H7 (cell line): ENCODE measurements at places on chromosomes 2 and 18. TPM values are rescaled to one million over a fixed set of nuclear protein-coding genes. Genes with fewer than 3 reads are reported as not detected.
A peak's percentile ranks its signal among the peaks of the same experiment; 100 is the strongest.

- no peak for DNase-seq
Measured at GRCh38 chr2:236871500-236872001, 214.1 kb upstream of the COPS8 start.

GRCh38 chr2:118186110-118186857 lies 98.0 kb downstream of the INSIG2 start:
- peak; percentile 94 for DNase-seq

CABYR gene
- 12.2 and 15.7 TPM in 2 replicates for total RNA-seq

HDHD2 gene
- total RNA-seq = 19.7 and 22.9 TPM in 2 replicates

DNA sequence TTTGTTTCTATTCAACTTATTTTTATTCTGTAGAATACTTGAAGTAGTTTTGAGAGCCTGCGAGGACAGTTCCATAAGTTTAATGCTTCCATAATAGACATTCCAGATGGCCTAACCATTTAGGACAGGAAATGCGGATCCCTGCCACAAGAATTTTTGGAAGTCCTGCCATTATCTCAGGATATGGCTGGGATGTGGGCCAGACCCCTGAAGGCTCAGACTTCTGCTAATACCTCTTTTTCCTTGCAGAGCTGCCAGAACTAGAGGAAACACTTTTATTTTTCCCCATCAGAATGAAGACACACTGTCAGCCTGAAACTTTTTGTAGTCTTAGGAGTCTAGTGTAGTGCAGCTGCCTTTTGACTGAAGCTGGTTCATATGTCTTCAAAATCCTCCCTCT lies 806.5 kb downstream of the TDRD15 start:
- no peak for DNase-seq

DNA sequence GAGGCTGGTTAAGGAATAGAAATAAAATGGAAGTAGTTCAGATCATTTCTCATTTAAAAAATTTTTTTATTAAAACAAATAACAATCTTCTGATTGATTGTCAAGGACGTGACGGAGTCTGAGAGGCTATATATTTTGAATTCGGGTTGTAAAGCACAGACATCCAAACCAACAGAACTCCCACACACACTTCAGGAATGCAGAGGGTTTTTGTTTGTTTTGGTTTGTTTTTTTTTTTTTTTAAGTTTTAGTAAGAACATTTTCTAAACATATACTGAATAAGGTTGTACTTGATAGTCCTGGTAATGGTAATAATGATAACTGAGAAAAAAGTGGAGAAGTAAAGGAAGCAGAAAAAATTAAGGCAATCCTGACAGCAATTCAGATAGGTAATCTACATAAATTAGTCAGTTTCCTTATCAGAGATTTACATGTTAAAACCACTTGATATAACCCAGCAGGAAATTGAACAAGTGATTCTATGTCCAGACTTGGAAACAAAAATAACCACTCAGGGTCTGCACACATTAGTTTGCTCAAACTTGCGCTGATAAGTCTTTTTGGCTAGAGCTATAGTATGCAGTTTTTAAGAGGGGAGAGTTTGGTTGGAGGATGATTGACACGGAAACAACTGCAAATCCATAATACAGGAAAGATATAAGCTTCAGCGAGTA lies 51.5 kb upstream of the CTAGE1 start:
- DNase-seq = no peak

DNA sequence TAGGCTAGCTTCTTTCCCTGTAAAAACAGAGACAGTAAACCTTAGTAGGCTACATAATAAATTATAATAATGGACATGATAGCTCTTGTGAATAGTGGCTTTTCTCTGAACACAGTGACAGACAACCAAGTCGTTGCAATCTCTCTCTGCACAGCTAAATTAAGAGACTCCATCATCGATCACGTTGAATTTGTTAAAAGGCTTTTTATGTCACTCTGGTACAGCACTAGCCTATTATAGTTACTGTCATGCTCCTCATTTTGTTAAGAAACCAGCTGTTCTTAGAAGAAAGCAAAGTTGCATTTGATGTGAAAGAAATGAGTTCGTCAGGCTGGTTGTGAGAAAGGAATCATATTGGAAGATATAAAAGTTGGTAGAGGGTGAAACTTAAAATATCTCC lies 50.3 kb upstream of the ARHGAP28 start:
- DNase-seq = no peak

DNA sequence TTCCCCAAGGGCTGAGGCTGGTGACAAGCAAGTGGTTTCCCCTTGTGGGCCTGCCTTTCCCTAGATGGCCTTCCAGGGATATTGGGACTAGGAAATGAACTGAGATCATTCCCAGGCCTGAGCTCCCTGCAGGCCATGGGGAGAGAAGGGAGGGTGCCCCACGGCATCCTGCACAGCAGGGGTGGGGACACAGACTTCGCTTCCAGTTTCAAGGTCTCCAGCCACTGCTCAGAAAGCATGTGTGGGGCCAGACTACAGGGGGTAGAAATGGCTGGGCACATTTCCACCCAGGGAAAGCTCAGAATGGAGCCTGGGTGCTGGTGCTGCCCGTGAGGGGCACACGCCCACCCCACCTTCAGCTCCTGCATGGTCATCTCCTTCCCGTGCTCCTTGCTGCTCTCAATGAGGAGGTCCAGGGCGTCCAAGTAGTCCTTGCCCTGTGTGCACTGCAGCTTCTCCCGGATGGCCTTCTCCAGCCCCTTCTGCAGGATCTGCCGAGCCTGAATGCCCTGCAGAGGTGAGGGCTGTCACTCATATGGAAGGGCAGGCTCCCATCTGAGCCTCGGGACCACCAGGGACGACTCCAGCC lies 13.2 kb downstream of the CYP26B1 start:
- no peak for DNase-seq

DNA sequence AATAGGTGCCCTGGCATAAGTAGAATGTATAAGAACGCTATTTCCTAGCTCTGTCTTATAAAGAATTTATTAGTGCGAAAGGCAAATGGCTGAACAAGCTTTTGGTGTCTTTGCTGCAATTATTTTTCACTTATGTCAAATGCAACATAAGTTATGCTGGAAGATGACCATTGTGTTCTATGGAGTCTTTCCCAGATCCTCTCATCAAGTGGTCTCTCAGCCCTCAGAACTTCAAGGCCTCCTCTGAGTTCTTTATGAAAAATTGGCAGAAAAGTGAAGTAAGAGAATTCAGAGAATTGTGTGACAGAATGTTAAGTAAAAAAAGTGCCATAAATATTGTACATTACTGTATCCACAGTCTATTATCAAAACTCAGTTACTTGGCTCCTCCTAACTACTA lies 75.2 kb downstream of the RIT2 start:
- DNase-seq = no peak

CDH7 gene
- total RNA-seq = 0.11 and 0.17 TPM in 2 replicates

- no peak for DNase-seq
Measured at GRCh38 chr2:70826696-70827350, 6.4 kb upstream of the CLEC4F start.

DNA sequence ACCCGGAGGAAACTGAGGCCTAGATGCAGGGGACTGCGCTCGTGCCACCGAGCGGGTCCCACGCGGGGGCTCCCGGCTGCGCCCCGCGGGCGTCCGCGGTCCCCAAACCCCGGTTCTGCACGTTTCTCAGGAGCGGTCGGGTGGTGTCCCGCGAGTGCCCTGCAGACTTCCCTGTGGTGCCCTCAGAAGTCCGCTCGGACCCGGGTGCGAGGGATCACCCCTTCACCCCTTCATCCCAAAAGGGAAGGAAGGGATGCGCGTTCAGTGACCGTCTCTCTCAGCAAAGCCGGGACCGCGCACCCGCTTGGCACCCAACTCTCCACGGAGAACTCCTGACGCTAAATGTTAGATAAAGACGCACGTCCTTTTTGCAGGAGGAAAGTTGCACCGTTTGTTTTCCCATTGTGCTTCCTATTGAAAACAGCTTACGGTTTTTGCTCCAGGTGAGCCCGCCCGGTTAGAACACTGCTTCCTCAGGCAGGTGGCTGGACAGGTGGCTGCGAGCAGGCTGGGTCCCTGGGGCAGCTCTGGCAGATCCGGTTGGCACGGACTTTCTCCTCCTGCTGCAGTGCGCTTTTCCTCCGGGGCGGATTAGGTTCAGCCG lies 779 bp downstream of the DGKD start:
- peak; percentile 74 for DNase-seq

DNA sequence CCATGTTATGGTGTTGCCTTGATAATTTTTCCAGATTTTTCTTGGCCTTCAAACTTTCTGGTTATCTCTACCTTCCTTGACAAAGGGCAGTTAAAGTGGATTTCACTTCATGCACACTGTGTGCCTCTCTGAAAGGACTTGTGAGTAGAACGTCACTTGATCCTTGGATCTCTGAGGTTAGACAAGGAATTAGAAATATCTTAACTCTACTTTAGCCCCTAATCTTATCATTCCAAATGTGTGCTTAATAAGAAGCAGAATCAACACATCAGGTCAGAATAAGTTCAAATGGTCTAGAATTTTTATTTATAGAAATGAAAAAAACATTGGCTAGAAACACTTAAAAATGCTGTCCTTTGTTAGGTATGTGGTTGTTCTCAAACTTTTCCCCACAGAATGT lies 205.7 kb downstream of the TPGS2 start:
- DNase-seq = no peak

- DNase-seq = no peak
Measured at GRCh38 chr2:230097424-230097823, 28.7 kb upstream of the SLC16A14 start.

- DNase-seq = no peak
Measured at GRCh38 chr18:26207937-26208336, 18.3 kb upstream of the TAF4B start.

DNA sequence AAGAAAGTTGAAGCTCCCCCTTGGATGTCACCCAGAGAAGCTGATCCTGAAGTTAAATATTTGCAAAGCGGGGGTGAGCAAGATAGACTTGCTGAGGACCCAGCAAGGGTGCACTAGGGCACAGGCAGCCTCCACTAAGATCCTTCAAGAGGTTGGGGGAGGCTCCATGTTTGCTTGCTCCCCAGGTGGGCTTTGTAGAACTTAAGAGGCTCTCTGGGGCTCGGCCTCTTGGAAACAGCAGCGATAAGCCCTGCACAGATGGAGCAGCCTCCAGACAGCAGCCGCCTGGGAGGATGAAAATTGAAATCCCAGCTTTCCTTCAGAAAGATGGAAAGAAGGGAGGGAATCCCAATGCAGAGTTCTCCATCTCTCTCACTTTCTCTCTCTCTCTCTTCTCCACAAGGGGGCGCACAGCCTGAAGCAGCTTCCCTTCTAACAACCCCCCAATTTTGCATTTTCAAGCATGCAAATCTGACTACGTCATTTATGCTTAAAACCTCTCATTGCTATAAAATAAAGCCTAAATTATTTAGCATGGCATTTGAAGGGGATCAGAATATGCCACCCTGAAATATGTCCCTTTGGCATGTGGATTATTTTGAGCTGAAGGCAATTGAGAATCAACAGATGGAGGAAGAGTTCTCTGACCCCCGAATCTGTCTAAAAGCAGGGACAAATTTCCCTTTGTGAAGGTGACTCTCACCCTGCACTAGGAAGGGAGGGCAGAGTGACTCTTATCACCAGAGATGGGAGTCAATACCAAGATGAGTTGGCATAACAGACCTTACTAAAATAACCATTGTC lies 185.7 kb upstream of the KLHL29 start:
- DNase-seq = peak; percentile 47

DNA sequence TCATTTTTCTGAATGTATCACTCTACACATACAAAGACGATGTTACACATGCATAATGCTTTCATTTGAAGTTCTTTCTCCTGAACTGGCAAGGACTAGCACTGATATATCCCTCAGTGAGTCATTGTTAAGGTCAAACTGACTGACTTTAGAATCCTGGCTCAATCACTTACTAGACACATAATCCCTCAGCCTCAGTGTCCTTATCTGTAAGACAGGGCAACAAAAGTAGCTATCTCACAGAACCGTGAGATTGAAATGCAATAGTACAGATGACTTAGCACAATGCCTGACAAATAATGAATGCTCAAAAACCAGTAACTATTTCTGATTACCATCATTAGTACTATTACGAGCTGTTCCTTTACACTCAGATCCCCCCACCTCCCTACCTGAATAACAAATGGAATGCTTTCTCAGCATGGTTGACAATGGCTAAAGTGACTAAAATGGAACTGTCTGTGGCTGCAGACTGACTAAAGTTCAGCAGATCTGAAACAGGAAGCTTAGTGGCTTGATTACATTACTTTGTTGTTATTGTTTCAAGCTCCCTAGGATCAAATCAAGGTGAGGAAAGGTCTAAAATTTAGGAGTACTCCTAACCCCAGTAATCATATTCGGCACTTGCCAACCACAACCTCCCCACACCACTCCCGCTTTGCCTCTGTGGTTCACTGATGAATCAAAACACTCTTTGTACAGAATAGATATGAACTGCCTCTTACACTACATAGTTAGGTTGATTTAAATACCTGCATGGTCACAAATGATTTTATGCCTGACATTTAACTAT lies 35.8 kb upstream of the CACNB4 start:
- DNase-seq = peak; percentile 20

EMILIN1 gene
- 5.1 and 5.8 TPM in 2 replicates for total RNA-seq

DNA sequence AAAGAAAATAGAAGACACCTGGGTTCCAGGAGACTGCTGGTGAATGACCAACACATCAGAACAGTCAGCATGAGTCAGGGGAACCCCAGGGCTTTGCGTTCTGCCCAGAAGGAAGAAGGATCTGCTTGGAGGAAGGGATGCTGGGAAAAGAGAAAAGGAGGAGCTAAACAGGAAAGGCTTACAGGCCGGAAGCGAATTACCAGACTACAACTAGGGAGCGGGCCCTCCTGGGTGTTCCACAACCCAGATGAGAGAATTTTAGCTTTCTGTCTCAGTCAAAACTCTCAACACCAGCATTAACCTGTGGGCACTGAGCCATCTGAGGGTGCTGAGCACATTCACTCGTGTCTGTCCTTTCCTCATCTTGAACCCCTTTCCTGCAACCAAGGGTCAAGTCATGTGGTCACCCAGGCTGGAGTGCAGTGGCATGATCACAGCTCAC lies 19.2 kb downstream of the CDC42EP3 start:
- no peak for DNase-seq

- no peak for DNase-seq
Measured at GRCh38 chr2:96291751-96292150, 13.6 kb downstream of the SNRNP200 start.

DNA sequence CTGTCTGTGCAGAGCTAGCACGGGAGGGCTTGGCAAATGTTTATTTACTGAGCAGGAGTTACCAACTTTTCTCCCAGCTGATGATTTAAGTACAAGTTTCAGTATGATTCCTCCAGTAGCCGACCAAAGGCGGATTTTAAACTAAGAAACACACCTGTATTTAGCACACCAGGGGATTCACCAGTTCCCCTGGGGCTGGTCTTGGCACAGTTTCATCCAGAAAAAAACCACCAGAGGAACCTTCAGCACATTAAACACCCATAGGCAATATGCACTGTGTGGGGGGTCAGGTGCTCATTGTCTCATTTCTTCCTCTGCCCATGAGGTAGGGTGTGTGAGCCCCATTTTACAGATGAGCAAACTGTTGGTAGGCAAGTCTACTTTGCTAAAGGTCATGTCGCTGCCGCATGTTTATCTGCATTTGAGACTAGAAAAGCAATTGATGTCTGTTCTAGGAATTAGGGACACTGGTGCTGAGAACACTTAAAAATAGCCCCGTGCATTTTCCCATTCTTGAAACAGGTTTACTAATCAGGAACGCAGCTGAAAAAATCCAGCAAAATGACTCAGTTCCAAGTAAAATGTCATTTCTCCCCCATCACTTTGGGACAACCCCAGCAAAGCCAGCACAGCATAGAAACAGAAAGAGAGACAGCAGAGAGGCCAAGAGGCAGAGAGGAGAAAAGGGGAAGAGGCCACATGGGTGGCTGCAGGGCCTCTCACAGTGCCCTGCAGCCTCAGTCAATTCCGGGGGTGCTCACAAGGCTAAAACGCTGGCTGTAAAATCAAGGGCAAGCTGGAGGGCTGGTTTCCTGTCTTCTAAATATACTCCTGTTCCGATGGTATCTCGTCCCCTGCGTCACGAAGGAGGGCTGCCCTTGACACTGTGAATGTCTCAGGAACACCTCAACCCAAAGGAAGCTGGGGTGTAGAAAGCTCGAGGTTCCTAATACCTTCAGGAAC lies 166.8 kb upstream of the ID2 start:
- no peak for DNase-seq
